Caco-2 (cell line): ENCODE measurements at places on chromosomes 12 and 14. TPM values are rescaled to one million over a fixed set of nuclear protein-coding genes. Genes with fewer than 3 reads are reported as not detected.
A peak's percentile ranks its signal among the peaks of the same experiment; 100 is the strongest.

DNA sequence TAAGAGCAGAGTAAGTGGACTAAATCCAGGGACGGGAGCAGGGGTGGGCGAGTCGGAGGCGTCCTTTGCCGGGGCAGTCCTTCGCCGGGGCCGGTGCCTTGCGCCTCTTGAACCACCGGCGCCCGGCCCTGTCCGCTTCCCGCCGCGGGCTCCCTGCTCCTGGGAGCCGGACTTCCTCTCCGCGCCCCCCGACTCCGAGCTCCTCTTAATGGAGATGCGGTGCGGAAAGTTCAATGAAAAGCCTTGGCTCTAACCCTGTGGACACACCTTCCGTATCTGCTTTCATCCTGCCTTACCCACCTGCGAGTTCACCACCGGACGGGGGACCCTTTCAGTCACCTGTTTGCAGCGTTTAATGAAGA, 412 bp downstream of the FGFR1OP2 start:
- DNase-seq: no peak
- no peaks in the 10 kb centered on the region for H3K36me3 ChIP-seq
- no peaks in the 10 kb centered on the region for H3K27me3 ChIP-seq
- H3K4me3 ChIP-seq: peak overlapping the region; percentile 96

- no peak for DNase-seq
- no peak overlapping the region for H3K4me3 ChIP-seq
- H3K4me1 ChIP-seq: peaks cover 7% of the 10 kb centered on the region; the same call in 1 of the 2 replicates
- H3K27ac ChIP-seq: no peak overlapping the region
- no peaks in the 10 kb centered on the region for H3K36me3 ChIP-seq
Observed at GRCh38 chr12:103586132-103586531, 941 bp upstream of the STAB2 start.

- no peak overlapping the region for H3K4me3 ChIP-seq
- H3K27me3 ChIP-seq: no peaks in the 10 kb centered on the region
- no peaks in the 10 kb centered on the region for H3K4me1 ChIP-seq
- no peak for DNase-seq
- H3K27ac ChIP-seq: no peak overlapping the region
- no peaks in the 10 kb centered on the region for H3K36me3 ChIP-seq
Observed at GRCh38 chr12:66187036-66187435, 2.0 kb upstream of the IRAK3 start.

The KIF5A gene
- total RNA-seq: 0.05 TPM in 1 of 2 replicates, not detected in the other

- no peaks in the 10 kb centered on the region for H3K36me3 ChIP-seq
- no peaks in the 10 kb centered on the region for H3K4me1 ChIP-seq
- no peak within 1 kb of the TSS for H3K4me3 ChIP-seq
- no peak for DNase-seq
- H3K27ac ChIP-seq: no peak within 1 kb of the TSS
Observed at GRCh38 chr12:15322164-15323061, at the start of gene PTPRO. Gene PTPRO, plus strand, starts transcription at chr12:15322508.

The TMPRSS12 gene
- not detected in 2 replicates for total RNA-seq

- H3K27ac ChIP-seq: no peak overlapping the region
- H3K4me1 ChIP-seq: peaks cover 11% of the 10 kb centered on the region
- H3K4me3 ChIP-seq: no peak overlapping the region
Observed at GRCh38 chr12:56999456-56999855, 6.9 kb downstream of the ZBTB39 start.

DNA sequence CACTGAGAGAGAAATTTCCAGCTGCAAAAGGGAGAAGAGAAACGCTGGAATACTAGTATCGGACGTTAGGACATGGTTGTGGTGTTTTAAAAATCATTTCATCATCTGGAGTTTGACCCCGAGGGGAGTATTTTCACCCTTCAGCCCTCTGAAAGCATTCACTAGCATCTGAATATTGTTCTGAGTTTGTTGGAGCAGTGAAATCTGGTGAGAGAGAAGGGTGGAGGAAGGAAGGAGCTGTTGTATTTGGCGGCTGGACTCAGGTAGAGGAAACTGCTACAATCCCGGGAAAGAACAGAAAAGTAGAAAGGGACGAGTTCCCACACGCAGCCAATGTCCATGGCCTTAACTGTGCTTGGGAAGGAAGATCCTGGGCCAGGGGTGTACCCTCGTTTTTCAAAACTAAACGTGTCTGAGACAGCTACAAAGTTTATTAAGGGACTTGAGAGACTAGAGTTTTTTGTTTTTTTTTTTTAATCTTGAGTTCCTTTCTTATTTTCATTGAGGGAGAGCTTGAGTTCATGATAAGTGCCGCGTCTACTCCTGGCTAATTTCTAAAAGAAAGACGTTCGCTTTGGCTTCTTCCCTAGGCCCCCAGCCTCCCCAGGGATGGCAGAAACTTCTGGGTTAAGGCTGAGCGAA, 896 bp upstream of the CDKN1B start:
- no peak for DNase-seq
- H3K27ac ChIP-seq: peak overlapping the region; percentile 71
- no peaks in the 10 kb centered on the region for H3K27me3 ChIP-seq
- peaks cover 34% of the 10 kb centered on the region for H3K4me1 ChIP-seq
- H3K36me3 ChIP-seq: peaks cover 2% of the 10 kb centered on the region

- no peaks in the 10 kb centered on the region for H3K36me3 ChIP-seq
- no peaks in the 10 kb centered on the region for H3K27me3 ChIP-seq
- H3K4me1 ChIP-seq: no peaks in the 10 kb centered on the region
- H3K27ac ChIP-seq: no peak overlapping the region
Observed at GRCh38 chr14:100063314-100063941, 1.8 kb upstream of the EVL start.

DNA sequence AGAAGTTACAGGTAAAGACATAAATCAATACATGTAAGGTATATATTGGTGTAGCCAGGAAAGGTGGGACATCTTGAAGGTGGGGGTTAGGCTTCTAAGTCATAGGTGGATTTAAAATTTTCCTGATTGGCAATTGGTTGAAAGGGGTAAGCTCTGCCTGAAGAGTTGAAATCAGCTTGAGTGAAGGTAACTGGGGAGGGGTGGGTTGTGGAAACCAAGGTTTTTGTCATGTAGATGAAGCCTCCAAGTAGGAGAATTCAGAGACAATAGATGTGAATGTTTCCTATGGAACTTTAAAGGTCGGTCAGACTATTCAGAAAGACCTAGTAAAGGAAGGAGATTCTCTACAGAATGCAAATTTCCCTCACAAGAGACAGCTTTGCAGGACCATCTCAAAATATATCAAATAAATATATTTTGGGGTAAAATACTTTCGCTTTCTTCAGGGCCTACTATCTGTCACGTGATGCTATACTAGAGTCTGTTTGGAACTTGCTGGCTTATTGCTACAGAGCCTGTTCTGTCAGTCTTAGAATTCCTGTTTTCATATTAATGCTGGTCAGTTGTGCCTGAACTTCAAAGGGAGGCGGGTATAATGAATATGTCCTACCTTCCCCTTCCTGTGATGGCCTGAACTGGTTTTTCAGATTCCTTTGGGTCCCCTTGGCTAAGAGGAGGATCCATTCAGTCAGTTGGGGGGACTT, 20.6 kb upstream of the SPATA7 start:
- no peaks in the 10 kb centered on the region for H3K36me3 ChIP-seq
- no peaks in the 10 kb centered on the region for H3K27me3 ChIP-seq
- DNase-seq: no peak
- peaks cover 28% of the 10 kb centered on the region for H3K4me1 ChIP-seq
- H3K27ac ChIP-seq: peak overlapping the region; percentile 78

DNA sequence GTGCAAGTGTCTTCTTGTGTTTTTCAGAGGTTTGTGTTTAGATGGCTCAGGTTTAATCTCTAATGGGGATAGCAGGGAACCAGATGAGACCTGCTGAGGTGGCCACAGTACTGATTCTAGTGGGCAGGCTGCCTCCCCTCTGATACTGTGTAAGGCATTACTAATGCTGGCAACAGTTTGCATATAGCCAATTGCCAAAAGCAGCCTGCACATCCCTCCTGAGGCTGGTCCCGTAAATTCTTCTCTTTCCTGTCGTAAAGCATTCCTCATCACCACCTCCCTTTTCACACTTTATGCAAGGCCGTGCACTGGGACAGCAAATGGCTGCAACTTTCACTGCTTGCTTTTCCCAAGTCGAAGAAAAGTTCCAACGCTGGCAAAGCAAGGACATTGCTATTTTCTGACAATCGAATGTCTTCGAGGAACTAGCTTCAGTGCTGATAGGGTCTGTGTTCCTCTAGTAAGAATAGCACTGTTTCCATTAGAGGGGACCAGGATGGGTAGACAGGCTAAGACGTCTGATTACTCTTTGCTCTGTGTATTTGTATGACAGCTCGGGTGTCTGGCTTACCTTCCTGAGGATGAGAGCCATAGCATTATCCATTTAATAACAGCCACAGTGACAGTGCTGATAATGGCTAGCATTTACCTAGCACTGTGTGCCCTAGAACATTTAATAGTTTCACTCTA, 178.2 kb upstream of the HIF1A start:
- H3K4me3 ChIP-seq: no peak overlapping the region
- H3K27ac ChIP-seq: no peak overlapping the region
- no peaks in the 10 kb centered on the region for H3K27me3 ChIP-seq
- DNase-seq: no peak

- no peak for DNase-seq
- H3K4me3 ChIP-seq: no peak within 1 kb of the TSS
- no peaks in the 10 kb centered on the region for H3K27me3 ChIP-seq
- no peak within 1 kb of the TSS for H3K27ac ChIP-seq
- no peaks in the 10 kb centered on the region for H3K4me1 ChIP-seq
- no peaks in the 10 kb centered on the region for H3K36me3 ChIP-seq
Observed at GRCh38 chr12:262817-263216, at the start of gene SLC6A13. Gene SLC6A13, minus strand, starts transcription at chr12:262836. Its CDS starts 2,784 bp downstream, at chr12:260052.

GRCh38 chr14:85444635-85445034, 85.3 kb upstream of the FLRT2 start:
- DNase-seq: no peak
- H3K27me3 ChIP-seq: no peaks in the 10 kb centered on the region
- H3K36me3 ChIP-seq: no peaks in the 10 kb centered on the region
- H3K27ac ChIP-seq: no peak overlapping the region

- H3K27me3 ChIP-seq: peaks cover 2% of the 10 kb centered on the region; the same call in 1 of the 2 replicates
- H3K4me3 ChIP-seq: no peak within 1 kb of the TSS
- no peak for DNase-seq
Observed at GRCh38 chr12:8662593-8662992, at the start of gene MFAP5. Gene MFAP5, minus strand, starts transcription at chr12:8662826. Its CDS starts 722 bp downstream, at chr12:8662104.

GRCh38 chr12:104351057-104351983, 47.8 kb downstream of the EID3 start:
- no peak overlapping the region for H3K27ac ChIP-seq
- H3K4me3 ChIP-seq: no peak overlapping the region
- peaks cover 3% of the 10 kb centered on the region; the same call in 1 of the 2 replicates for H3K36me3 ChIP-seq
- DNase-seq: no peak
- 0 out of 2 replicates have a peak, but pooled peaks cover 3% of the 10 kb centered on the region for H3K4me1 ChIP-seq

DNA sequence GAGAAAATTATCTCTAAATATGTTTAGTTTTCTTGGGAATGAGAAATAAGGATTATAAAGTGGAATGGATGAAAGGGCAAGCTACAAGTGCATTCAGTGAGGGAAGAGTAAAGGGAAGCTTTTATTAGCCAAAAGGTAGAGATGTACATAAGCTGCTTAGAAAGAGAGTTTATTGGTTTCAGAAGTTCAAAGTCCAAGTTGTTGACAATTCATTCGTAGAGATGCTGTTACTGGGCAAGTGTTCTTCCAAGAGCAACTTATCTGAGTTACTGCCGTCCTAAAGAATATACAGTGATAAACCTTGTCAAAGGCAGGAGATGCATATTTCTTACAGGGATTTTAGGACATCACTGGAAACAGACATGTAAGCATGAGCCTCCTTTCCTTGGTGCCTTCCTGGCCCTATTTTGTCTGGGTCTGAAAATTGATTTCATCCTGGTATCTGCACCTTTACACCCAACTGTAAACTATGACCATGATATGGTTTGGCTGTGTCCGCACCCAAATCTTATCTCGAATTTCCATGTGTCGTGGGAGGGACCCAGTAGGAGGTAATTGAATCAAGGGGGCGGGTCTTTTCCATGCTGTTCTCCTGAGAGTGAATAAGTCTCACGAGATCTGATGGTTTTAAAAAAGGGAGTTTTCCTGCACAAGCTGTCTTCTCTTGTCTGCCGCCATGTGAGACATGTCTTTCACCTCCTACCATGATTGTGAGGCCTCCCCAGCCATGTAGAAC, 46.8 kb downstream of the TRMT5 start:
- H3K36me3 ChIP-seq: no peaks in the 10 kb centered on the region
- no peak for DNase-seq
- no peaks in the 10 kb centered on the region for H3K27me3 ChIP-seq
- H3K4me1 ChIP-seq: no peaks in the 10 kb centered on the region
- no peak overlapping the region for H3K4me3 ChIP-seq

The HDAC7 gene
- total RNA-seq: 71.2 and 71.9 TPM in 2 replicates

The KTN1 gene
- total RNA-seq: 130 and 138 TPM in 2 replicates

The KRT75 gene
- total RNA-seq: not detected in 2 replicates

The GRIN2B gene
- total RNA-seq: 23.4 and 24.4 TPM in 2 replicates

The TGM1 gene
- 5.9 and 6.1 TPM in 2 replicates for total RNA-seq

- H3K4me3 ChIP-seq: peak overlapping the region; percentile 71
- H3K27ac ChIP-seq: no peak overlapping the region
- peaks cover 7% of the 10 kb centered on the region; the same call in 1 of the 2 replicates for H3K27me3 ChIP-seq
- no peak for DNase-seq
- no peaks in the 10 kb centered on the region for H3K36me3 ChIP-seq
- peaks cover 33% of the 10 kb centered on the region for H3K4me1 ChIP-seq
Observed at GRCh38 chr14:50831726-50832168, 785 bp upstream of the NIN start.

The PRPH gene
- 3.2 and 4.9 TPM in 2 replicates for total RNA-seq

GRCh38 chr12:8681129-8681884, 16.5 kb upstream of the RIMKLB start:
- no peak overlapping the region for H3K27ac ChIP-seq
- peak; percentile 58 for DNase-seq
- no peaks in the 10 kb centered on the region for H3K36me3 ChIP-seq
- no peak overlapping the region for H3K4me3 ChIP-seq

The RIMBP2 gene
- not detected in 2 replicates for total RNA-seq

- no peaks in the 10 kb centered on the region for H3K27me3 ChIP-seq
- H3K27ac ChIP-seq: peak overlapping the region; percentile 84
- H3K4me3 ChIP-seq: peak overlapping the region; percentile 10
- no peak for DNase-seq
Observed at GRCh38 chr14:69658664-69659261, 47.4 kb downstream of the SUSD6 start.

The SERPINA12 gene
- not detected in 2 replicates for total RNA-seq

DNA sequence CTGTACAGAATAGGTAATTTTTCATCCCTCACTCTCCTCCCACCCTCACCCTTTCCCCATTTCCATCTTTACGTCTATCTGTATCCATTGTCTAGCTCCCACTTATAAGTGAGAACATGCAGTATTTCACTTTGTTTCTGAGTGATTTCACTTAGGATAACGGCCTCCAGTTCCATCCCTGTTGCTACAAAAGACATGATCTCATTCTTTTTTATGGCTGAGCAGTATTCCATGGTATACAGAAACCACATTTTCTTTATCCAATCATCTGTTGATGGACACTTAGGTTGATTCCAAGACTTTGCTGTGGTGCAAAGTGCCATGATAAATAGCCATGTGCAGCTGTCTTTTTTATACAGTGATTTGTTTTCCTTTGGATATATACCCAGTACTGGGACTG, 16.4 kb downstream of the EEA1 start:
- no peak for DNase-seq
- no peak overlapping the region for H3K27ac ChIP-seq
- H3K4me1 ChIP-seq: 0 out of 2 replicates have a peak, but pooled peaks cover 3% of the 10 kb centered on the region
- H3K36me3 ChIP-seq: no peaks in the 10 kb centered on the region

GRCh38 chr14:76012354-76012753, 26.8 kb downstream of the IFT43 start:
- no peaks in the 10 kb centered on the region for H3K4me1 ChIP-seq
- DNase-seq: no peak
- H3K27ac ChIP-seq: no peak overlapping the region
- H3K27me3 ChIP-seq: no peaks in the 10 kb centered on the region
- H3K36me3 ChIP-seq: no peaks in the 10 kb centered on the region

The DEGS2 gene
- total RNA-seq: 3.8 and 5.1 TPM in 2 replicates
